ENCODE measurements at places on chromosomes 16 and 17. TPM values are rescaled to one million over a fixed set of nuclear protein-coding genes. Genes with fewer than 3 reads are reported as not detected.
A peak's percentile ranks its signal among the peaks of the same experiment; 100 is the strongest.

STX4 gene
- 73.5 TPM for total RNA-seq

GRCh38 chr17:14334276-14334840 is 33.5 kb downstream of the HS3ST3B1 start:
- no peak overlapping the region for H3K27ac ChIP-seq
- no peak for DNase-seq
- H3K36me3 ChIP-seq = no peaks in the 10 kb centered on the region
- H3K4me3 ChIP-seq = no peak overlapping the region
- no peaks in the 10 kb centered on the region for H3K27me3 ChIP-seq
- H3K4me1 ChIP-seq = no peaks in the 10 kb centered on the region

GRCh38 chr17:17498606-17499301 is 2.6 kb upstream of the RASD1 start:
- no peaks in the 10 kb centered on the region for H3K36me3 ChIP-seq
- H3K27me3 ChIP-seq = no peaks in the 10 kb centered on the region
- H3K27ac ChIP-seq = no peak overlapping the region
- peak; percentile 34 for DNase-seq
- H3K4me3 ChIP-seq = no peak overlapping the region
- no peaks in the 10 kb centered on the region for H3K4me1 ChIP-seq

HYDIN gene
- 4.8 TPM for total RNA-seq

NLRC3 gene
- total RNA-seq = 0.97 TPM

CD2BP2 gene
- total RNA-seq = 51.3 TPM

AKAP1 gene
- 62.4 TPM for total RNA-seq

KRT13 gene
- not detected for total RNA-seq

SYNGR2 gene
- 69.9 TPM for total RNA-seq

- DNase-seq = no peak
- no peak overlapping the region for H3K27ac ChIP-seq
- no peaks in the 10 kb centered on the region for H3K27me3 ChIP-seq
- H3K36me3 ChIP-seq = no peaks in the 10 kb centered on the region
These were observed 1.2 kb upstream of the TCAP start for GRCh38 chr17:39663688-39664580.

DNA sequence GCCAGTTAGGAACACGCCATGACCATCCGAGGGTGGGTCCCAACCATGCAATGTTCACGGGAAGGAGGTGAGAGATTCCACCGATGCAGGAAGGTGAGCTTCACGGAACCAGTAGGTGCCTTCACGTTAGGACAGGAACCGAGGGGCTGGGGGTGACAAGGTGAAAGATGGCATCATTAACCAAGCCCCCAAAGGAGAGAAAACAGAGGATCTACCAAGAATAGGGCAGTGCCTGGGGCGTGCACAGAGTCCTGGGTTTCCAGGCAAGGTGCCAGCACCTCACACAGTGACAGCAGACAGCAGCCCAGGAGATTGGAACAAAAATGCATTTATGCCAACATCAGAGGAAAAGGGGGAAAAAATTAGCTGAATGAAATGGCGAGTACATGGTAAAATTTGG is 137.9 kb downstream of the GSG1L start:
- H3K27ac ChIP-seq = no peak overlapping the region
- no peaks in the 10 kb centered on the region for H3K36me3 ChIP-seq
- no peaks in the 10 kb centered on the region for H3K27me3 ChIP-seq
- DNase-seq = peak; percentile 35
- H3K4me3 ChIP-seq = no peak overlapping the region

- no peak for DNase-seq
- H3K4me3 ChIP-seq = no peak overlapping the region
- H3K27me3 ChIP-seq = no peaks in the 10 kb centered on the region
- H3K4me1 ChIP-seq = no peaks in the 10 kb centered on the region
- no peaks in the 10 kb centered on the region for H3K36me3 ChIP-seq
These were observed 43.2 kb upstream of the DNAJA2 start for GRCh38 chr16:47016700-47017133.

DNA sequence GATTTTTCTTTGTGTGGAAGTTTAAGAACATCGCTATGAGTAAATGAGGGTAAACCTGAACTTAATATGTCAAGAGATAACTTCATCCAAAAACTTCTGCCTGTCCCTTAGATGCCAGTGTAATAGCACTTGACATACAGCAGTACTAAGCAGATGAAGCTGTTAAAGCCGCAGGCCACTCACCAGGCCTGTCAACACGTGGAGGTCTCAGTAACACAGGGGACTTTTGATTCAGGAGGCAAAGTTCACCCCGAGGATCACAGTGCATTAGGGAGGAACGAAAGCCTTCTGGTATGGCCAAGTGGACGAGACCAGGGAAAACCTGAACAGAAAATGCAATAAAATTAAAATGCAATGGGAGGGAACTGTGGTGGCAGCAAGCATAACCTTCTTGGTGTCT is 235.7 kb downstream of the CHD9NB start:
- H3K4me3 ChIP-seq = no peak overlapping the region
- H3K4me1 ChIP-seq = no peaks in the 10 kb centered on the region
- DNase-seq = no peak
- no peak overlapping the region for H3K27ac ChIP-seq

DNA sequence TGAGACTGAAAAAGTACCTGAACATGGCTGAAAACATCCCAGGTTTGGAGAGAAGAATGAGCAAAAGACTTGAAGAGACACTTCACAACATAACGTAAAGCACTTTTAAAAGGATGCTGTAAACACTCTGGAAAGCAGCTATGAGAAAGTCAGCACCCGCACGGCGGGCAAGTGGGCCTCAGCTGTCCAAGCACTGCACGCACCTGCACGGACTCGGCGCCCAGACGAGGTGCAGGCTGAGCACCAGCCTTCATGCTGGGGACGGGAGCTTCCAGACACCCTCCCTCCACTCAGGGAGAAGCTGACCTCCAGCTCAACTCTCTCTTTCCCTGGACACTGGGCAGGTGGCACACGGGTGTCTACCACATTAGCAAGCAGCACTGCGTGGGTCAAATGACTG is 13.1 kb downstream of the CCDC57 start:
- H3K27me3 ChIP-seq = no peaks in the 10 kb centered on the region
- H3K4me1 ChIP-seq = no peaks in the 10 kb centered on the region
- peaks cover 5% of the 10 kb centered on the region for H3K36me3 ChIP-seq
- DNase-seq = no peak
- no peak overlapping the region for H3K4me3 ChIP-seq

GRCh38 chr17:77375108-77375916 is 234.5 kb downstream of the SEC14L1 start:
- no peak for DNase-seq
- H3K27me3 ChIP-seq = no peaks in the 10 kb centered on the region
- H3K4me3 ChIP-seq = no peak overlapping the region
- H3K27ac ChIP-seq = peak overlapping the region; percentile 29

EVPLL gene
- not detected for total RNA-seq

DNA sequence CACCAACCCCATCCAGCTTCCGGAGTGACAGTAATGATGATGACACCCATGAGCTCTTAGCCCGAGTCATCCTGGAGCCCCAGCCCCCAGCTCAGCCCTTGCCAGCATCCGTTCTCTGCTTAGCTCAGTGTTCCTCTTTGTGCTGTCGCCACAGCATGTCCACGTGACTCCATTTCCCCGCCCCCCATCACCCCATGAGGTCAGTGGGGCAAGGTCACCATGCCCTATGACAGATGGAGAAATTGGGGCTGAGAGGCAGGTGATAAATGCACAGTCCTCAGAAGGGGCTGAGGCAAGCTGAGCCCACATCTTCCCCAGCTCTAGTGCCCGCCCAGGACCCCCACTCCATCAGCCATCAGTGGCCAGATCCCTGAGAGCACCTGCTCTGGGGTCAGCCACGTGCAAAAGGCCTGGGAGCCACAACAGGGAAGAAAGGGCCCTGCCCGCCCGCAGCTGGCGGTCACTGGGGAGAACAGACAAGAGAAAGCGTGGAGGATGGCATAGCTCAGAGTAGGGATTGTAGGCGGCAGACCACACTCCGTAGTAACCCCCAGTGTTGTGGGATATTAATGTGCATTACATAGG is 17.1 kb downstream of the ITGB4 start:
- H3K36me3 ChIP-seq = no peaks in the 10 kb centered on the region
- no peaks in the 10 kb centered on the region for H3K4me1 ChIP-seq
- H3K27ac ChIP-seq = no peak overlapping the region
- DNase-seq = no peak
- H3K27me3 ChIP-seq = no peaks in the 10 kb centered on the region

NGFR gene
- 36.9 TPM for total RNA-seq

DNA sequence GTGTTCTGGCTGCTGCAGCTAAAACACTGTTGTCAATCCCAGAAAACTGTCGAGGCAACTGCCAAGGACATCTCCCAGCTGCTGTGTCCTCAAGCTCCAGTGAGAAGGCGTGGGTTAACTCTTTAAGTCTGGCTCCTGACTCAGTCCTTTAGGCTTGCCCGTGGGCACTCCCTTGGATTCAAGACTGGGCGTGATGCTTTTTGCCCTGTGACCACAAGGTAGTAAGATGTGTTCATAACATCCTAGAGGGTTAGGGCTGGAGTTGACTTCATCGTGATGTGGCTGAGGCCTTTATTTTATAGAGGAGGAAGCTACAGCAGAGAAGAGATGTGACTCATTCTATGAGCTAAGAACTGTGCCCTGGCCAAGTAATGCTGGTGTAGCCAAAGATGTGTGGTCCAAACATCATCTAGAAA is 50.9 kb upstream of the TEKT3 start:
- no peaks in the 10 kb centered on the region for H3K36me3 ChIP-seq
- H3K27me3 ChIP-seq = no peaks in the 10 kb centered on the region
- DNase-seq = no peak
- no peak overlapping the region for H3K4me3 ChIP-seq

GRCh38 chr16:8173111-8173644 is 417.1 kb downstream of the TMEM114 start:
- no peaks in the 10 kb centered on the region for H3K36me3 ChIP-seq
- peak; percentile 64 for DNase-seq
- H3K27me3 ChIP-seq = no peaks in the 10 kb centered on the region
- no peak overlapping the region for H3K4me3 ChIP-seq
- H3K27ac ChIP-seq = no peak overlapping the region

SSTR5 gene
- total RNA-seq = not detected

DNA sequence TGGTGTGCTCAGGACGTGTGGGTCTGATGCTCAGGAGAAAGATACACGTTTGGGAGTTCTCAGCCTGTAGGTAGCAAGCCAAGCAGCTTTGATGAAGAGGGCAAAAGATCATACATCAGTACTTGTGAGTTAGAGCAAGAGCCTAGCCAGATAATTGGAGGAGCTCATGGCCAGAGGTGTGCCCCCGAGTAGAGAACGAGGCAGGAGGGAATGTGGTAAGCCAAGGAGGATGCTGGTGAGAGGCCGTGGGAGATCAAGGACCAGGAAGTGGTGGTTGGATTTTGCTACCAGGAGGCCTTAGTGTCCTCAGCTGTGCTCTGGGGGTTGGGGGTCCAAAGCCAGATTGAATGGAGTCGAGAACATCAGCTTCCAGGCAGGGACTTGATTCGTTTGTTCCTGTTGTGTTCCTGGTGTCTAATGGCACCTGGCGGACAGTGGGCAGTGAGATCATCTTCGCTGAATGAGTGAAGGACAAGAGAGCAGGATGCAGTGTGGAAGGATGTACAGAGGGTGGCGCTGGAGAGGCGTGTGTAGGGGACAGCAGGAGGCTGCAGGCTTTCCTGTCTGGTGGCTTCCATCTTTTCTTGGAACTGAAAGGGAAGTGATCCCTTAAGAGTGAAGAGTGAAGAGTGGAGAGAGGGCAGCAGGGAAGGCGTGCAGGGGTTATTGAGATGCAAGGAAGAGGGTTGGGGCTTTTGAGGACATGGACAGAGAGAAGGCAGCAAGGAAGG is 11.6 kb downstream of the FBXL19 start:
- H3K27ac ChIP-seq = no peak overlapping the region
- H3K4me1 ChIP-seq = no peaks in the 10 kb centered on the region
- H3K36me3 ChIP-seq = no peaks in the 10 kb centered on the region
